ENCODE measurements at places on chromosomes 6 and 20. TPM values are rescaled to one million over a fixed set of nuclear protein-coding genes. Genes with fewer than 3 reads are reported as not detected.

DNA sequence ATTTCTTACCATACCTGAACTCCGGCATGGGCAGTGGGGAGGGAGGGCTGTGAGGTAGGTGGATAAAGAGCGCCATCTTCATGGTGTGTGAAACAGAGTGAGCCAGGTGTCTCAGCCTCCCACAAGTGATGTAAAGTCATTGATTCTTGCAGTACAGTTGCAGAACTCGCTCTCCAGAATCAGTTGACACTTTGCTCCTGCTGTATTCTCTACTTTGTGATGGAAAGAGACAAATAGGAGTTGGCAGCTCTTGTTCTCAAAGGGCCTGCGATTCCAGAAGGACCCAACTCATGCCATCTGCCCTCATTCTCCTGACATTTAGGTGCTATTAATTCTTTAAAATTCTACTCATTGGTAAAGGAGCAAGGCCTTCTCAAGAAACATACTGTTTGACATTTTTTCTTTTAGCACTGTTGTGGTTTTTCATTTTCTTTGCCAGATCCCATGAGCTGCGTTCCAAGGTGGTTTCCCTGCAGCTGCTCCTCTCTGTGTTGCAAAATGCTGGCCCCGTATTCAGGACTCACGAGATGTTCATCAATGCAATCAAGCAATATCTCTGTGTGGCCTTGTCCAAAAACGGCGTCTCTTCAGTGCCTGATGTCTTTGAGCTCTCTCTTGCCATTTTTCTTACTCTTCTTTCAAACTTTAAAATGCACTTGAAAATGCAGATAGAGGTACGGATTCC, 49.3 kb downstream of the ARFGEF2 start:
- no peak for DNase-seq
- no peak overlapping the region for H3K27ac ChIP-seq
- no peak overlapping the region for H3K4me3 ChIP-seq
- no peaks in the 10 kb centered on the region for H3K27me3 ChIP-seq

DNA sequence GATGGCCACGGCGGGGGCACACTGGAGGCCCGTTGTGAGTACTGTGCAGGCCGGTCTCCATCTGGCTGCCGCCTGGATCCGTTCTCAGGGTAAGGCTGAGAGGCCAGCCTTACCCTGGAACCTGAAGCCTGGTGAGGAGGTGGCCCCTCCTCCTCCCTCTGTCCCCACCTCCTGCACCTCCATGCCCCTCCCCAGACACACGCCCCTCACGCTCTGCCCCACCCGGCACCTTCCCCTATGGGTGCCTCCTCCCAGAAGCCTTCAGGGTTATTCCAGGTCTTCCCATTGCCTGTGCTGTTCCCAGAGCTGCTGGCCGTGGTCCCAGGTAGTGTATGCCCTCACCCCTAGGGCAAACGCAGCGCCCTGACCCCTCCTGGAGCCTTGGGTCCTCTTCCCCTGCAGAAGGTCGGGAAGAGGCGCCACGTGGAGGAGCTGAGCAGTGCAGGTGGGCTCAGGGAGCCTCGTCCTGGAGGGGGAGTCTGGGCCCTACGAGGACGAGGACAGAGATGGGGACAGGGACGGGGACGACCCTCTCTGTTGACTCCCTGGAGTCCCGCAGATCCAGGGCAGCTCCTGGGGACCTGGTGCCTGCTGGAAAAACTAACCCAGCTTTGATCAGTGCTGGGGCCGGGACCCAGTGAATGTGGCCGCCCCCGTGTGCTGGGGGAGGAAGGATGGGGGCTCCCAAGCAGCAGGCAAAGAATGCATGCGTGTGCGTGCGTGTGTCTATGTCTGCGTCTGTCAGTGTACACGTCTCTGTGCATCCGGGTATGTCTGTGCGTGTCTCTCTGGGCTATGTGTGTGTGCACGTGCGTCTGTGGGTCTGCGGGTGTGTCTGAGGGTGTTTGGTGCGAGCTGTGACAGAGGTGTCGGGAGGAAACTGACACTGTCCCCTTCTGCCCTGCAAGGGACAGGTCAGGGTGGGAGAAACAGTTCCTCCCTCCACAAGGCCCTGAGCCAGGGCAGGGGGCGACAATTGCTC, 8.2 kb upstream of the HRH3 start:
- H3K36me3 ChIP-seq, result no peaks in the 10 kb centered on the region
- H3K4me3 ChIP-seq, result no peak overlapping the region
- no peaks in the 10 kb centered on the region for H3K4me1 ChIP-seq
- H3K27me3 ChIP-seq, result peaks cover 16% of the 10 kb centered on the region
- H3K27ac ChIP-seq, result no peak overlapping the region
- no peak for DNase-seq

- H3K4me3 ChIP-seq, result peak overlapping the region; percentile 12
- H3K27ac ChIP-seq, result peak overlapping the region; percentile 46
- no peak for DNase-seq
- H3K27me3 ChIP-seq, result no peaks in the 10 kb centered on the region
- H3K36me3 ChIP-seq, result peaks cover 34% of the 10 kb centered on the region
- peaks cover 82% of the 10 kb centered on the region for H3K4me1 ChIP-seq
These were observed 33.5 kb downstream of the ELOVL5 start for GRCh38 chr6:53315086-53315724.

DNA sequence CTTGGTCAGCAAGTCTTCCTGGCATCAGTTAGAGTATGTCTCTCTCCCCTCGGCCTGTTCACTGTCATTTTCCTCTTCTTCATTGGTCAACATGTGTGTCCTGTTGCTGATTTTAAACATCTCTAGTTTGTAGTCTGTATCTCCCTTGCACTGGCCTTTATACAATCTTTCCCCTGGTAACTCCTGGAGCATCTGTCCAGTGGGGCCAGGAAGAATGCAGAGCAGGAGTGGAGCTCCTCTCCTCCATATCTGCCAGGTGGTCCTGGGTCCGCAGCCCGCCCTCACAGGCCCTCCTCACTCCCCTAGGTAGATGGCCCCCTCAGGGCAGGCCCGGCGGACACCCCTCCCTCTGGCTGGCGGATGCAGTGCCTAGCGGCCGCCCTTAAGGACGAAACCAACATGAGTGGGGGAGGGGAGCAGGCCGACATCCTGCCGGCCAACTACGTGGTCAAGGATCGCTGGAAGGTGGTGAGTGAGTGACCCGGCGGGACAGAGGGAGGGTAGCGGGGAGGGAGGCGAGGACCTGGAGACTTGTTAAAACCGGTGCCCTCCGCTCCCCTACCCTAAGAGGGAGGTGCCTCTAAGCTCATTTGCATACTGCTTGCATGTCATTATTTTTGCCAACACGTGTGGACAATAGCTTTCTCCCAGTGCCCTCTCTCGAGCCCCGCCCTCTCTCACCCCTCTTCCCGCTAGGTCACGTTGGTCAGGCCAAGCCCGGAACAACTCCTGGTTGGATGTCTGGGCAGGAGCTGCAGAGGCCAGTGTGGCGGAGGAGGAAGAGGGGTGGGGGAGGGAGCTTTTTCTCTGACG, 3.2 kb downstream of the TTBK1 start:
- peaks cover 28% of the 10 kb centered on the region for H3K4me1 ChIP-seq
- peaks cover 3% of the 10 kb centered on the region for H3K36me3 ChIP-seq
- H3K27me3 ChIP-seq, result peaks cover 15% of the 10 kb centered on the region
- H3K4me3 ChIP-seq, result no peak overlapping the region
- peak overlapping the region; percentile 42 for H3K27ac ChIP-seq

GRCh38 chr6:154438882-154439415, 71.5 kb downstream of the CNKSR3 start:
- no peak overlapping the region for H3K4me3 ChIP-seq
- H3K4me1 ChIP-seq, result no peaks in the 10 kb centered on the region
- H3K36me3 ChIP-seq, result no peaks in the 10 kb centered on the region
- no peak overlapping the region for H3K27ac ChIP-seq

DNA sequence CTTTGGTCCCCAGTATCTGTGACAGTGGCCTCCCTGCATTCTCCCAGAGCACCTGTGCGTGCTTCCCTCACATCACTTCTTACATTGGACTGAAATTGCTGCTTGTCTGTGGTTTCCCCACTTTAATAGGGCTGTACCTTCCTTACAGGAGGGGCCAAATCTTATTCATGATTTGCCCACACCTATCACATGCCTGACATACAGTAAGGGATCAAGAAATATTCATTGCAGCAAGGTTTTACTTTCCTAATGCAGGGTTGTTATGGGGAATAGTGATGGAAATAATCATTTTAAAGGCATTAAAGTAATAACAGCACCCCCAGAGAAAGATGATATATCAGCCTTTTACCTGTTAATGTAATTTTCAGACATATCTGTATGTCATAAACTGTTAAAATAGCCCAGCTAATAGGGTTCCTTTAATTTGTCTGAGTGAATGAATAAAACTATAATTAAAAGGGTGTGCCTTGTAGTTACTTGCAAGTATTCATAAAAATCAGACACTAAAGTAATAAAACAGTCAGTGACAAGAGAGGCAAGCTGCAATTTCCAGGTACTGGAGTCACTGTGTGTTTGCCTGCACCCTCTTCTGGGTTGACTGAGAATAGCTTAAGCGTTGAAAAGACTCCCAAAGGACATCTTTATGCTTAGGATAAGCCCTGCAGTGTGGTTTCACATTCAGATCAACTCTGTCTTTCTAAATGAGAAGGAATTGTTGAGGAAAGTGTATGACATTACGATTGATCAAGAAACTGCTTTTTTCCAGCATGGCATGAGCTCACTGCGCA, 182.7 kb downstream of the PHACTR1 start:
- no peak overlapping the region for H3K27ac ChIP-seq
- no peaks in the 10 kb centered on the region for H3K4me1 ChIP-seq
- H3K36me3 ChIP-seq, result no peaks in the 10 kb centered on the region
- no peak for DNase-seq

DNA sequence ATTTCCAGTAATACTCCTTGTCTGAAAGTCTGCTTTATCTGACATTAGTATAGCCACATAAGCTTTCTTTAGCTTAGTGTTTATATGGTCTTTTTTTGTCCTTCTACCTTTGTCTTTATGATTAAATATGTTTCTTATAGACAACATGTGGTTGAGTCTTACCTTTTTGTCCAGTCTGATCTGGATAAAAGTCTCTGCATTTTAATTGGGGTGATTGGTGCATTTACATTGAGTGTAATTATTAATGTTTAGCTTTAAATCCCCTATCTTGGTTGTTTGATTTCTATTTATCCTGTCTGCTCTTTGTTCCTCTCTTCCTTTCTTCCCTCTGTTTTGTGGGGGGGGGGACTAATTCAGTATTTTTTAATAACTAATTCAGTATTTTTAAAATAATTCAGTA, 32.0 kb downstream of the CCDC167 start:
- H3K4me3 ChIP-seq, result no peak overlapping the region
- H3K27ac ChIP-seq, result no peak overlapping the region
- no peaks in the 10 kb centered on the region for H3K4me1 ChIP-seq
- H3K36me3 ChIP-seq, result peaks cover 79% of the 10 kb centered on the region

- no peaks in the 10 kb centered on the region for H3K36me3 ChIP-seq
- H3K4me1 ChIP-seq, result no peaks in the 10 kb centered on the region
- no peaks in the 10 kb centered on the region for H3K27me3 ChIP-seq
- no peak overlapping the region for H3K4me3 ChIP-seq
- no peak overlapping the region for H3K27ac ChIP-seq
- DNase-seq, result no peak
These were observed 296.1 kb downstream of the TENT5A start for GRCh38 chr6:81456416-81456815.

- H3K36me3 ChIP-seq, result peaks cover 41% of the 10 kb centered on the region
- no peak overlapping the region for H3K27ac ChIP-seq
- DNase-seq, result no peak
- H3K4me3 ChIP-seq, result no peak overlapping the region
- H3K4me1 ChIP-seq, result no peaks in the 10 kb centered on the region
These were observed 108.4 kb upstream of the SIM1 start for GRCh38 chr6:100573166-100573565.

GRCh38 chr6:80249897-80250296, 143.4 kb downstream of the BCKDHB start:
- H3K4me3 ChIP-seq, result no peak overlapping the region
- no peaks in the 10 kb centered on the region for H3K27me3 ChIP-seq
- no peaks in the 10 kb centered on the region for H3K4me1 ChIP-seq

DNA sequence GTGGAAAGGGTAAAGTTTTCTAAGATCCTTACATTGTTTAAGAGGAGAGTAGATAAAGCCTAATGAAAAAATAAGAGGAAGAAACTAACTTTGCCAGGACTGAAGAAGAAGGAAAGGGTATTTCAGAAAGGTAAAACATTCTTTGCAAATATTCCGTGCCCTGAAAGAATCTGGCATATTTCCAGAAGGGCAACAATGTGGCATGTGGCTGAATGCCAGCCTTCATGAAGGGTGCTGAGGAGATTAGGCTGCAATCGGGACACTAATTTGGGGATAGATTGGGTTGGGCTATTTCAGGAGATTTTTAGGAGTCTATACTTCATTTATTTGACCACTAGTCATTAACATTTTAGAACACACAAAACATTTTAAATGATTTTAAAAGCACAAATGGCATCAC, 16.2 kb upstream of the UFL1 start:
- no peak overlapping the region for H3K27ac ChIP-seq
- peaks cover 2% of the 10 kb centered on the region for H3K4me1 ChIP-seq
- H3K36me3 ChIP-seq, result peaks cover 35% of the 10 kb centered on the region
- no peak overlapping the region for H3K4me3 ChIP-seq

DNA sequence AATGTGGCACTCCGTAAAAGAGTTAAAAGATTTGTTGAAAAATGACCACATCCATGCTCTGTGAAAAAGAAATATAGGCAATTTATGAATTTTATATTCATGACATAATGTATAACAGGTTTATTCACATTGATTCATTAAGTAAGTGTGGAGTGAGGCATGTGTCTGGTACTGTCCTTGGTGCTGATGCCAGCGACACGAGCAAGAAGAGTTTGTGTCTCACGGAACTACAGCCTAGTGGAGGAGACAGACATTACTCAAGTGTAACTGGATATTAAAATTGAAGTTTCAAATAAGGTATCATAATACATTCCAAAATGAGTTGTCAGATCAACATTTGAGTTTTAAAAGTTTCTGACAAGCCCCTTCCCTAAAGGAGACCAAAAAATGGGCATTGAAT, 158.2 kb upstream of the PRND start:
- no peaks in the 10 kb centered on the region for H3K4me1 ChIP-seq
- no peaks in the 10 kb centered on the region for H3K36me3 ChIP-seq
- H3K27ac ChIP-seq, result no peak overlapping the region
- peaks cover 18% of the 10 kb centered on the region for H3K27me3 ChIP-seq
- H3K4me3 ChIP-seq, result no peak overlapping the region

DNA sequence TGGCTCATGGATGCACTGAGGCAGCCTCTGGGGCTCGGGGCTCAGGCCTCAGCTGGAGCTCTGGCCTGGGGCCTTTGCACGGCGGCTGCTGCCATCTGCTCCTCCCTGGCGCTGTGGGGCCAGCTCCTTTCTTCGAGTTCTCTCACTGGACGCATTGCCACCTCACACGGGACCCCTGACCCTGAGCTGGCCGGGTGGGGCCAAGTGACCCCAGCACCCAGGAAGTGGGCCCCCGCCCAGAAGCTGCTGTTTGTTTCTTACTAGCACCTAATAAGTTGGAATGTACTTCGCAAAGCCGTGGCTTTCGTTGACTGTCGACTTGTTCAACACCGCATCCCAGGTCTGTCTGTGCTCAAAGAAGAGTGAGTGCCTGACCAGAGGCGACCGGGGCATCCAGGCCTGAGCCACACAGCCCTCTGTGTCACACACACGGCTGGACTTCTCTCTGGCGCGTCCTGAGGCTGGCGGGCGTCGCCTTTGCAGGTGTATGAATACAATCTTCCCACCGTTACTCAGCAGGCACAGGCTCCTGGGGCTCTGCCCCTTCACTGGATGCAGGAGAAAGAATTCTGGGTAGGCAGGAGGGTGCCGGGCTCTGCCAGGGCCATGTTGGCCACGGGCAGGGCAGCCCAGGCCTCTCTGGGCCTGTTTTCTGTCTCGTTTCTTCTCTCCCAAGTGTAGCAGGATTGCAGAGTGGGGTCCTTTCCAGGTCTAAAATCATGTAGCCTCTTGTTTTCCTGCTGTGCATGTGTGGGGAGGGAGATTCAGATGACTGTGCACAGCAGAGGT, 112.9 kb downstream of the DLL1 start:
- DNase-seq, result no peak
- H3K36me3 ChIP-seq, result no peaks in the 10 kb centered on the region
- H3K27ac ChIP-seq, result no peak overlapping the region
- no peak overlapping the region for H3K4me3 ChIP-seq

The IFT52 gene
- 20.8 TPM for total RNA-seq

The SLC35D3 gene
- not detected for total RNA-seq

The EIF6 gene
- total RNA-seq, result 137 TPM

The MMS22L gene
- 17.9 TPM for total RNA-seq

All from activated B cell treated with CpG ODN at 0.5 μM for 24 hours (primary cell).